Kidney glomerular epithelial cell (primary cell): ENCODE measurements at places on chromosomes 12 and 14.

DNA sequence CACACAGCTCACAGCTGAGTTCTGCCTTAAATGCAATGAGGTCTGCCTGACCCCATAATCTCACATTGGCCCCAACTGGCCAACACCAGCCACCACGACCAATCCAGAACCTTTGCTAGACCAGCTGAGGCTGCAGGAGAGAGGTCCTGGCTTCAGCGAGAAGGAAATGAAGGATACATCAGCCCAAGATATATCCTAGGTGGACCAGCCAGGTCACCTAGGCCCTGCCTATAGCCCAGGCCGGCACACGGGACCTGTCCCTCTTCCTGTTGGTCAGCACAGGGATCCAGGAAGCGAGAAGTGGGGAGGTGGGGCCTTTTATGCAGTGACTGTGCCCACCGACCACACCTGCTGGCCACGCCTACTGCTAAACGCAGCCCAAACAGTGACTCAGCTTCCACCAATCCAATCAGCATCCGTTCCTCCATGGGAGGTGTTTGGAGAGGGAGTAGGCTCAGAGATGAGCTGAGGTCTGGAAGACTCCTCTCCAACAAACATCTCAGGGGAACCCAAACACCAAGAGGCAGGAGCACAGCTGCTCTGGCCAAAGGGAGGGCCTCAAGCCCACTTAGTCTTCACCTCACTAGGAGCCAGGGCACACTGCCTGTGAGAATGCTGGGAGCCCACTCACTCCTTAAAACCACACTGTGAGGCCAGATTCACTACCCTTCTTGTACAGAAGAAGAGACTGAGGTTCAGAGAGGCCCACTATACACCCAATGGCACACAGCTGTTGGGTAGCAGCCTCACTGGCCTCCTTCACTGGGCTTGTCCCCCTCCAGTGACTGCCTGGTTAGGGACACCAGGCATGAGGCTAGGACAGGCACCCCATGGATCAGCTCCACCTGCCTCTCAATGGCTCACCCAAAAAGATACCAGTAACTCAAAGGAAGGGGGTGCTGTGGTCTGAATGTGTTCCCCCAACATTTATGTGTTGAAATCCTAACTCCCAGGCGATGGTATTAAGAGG is 51.3 kb upstream of the PPP2R5C start:
- DNase-seq, result no peak

DNA sequence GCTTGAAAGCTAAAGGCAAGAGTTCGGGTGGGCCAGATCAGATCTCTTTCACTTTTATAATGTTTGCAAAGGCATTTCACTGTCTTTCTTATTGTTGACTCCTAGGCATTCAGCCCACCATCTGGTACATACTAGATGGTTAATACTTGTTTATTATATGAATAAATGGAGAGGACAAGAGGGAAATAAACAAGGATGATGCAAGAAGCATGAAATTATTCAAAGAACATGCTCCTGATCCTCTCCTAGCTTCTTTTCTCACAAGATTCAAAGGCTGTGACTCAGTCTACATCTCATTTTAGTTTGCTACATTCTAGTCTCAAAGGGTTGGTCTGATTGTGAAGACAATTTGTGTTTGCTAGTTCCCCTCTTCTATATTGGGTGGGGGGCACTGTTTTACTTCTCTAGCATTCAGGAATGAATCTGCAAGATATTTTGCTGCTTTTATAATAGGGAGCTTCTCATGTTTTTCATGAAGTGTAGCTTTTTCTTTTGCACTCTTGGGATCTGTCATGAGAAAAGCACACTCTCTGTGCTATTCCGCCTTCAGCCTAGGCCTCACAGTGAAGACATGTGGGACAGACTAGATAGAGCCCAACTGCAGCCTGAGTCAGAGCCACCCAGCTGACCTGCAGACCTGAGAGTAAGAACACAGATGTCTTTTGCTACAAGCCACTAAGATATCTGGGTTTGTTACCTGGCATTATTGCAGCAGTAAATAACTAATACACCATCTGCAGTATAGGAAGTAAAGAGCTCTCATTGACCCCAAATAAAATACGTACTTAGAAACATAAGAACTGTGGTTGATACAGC is 65.7 kb downstream of the PTHLH start:
- no peak for DNase-seq

DNA sequence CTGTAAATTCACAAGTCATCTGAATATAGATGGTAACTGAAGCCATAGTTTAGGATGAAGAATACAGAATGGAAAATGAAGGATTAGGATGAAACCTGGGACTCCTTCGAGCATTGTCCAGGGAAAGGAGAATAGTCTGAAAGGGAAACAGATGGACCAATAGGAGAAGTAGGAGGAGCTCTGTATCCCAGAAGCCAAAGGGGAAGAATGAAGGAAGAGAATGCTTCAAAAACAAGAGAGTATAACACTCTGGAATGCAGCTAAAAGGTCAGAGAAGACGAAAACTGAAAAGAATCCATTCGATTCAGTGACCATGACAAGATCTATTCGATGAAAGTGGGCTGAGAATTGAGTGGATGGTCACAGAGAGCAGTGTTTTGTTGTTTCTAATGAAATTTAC is 1.0 kb downstream of the GMFB start:
- peak; percentile 55 for DNase-seq

DNA sequence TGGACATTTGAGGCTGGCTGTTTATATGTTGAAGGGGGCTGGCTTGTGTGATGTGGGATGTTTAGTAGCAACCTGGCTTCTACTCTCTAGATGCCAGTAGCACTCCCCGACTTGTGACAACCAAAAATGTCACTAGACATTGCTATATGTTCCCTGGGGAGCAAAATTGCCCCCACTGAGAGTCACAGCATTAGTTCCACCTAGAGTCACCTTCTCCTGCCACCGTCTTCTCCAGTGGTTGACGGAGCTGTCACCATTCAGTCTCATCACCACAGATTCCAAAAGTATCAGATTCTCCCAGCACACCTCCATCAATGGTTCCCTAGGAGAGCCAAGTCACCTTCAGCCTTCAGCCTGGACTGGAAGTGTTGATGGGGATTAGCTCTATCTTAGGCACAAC is 7.8 kb upstream of the KRT76 start:
- DNase-seq, result no peak

- DNase-seq, result no peak
These were observed 765 bp downstream of the TMEM120B start for GRCh38 chr12:121713257-121713777.

GRCh38 chr14:50285861-50286260 is 26.2 kb downstream of the L2HGDH start:
- DNase-seq, result no peak

GRCh38 chr12:41919048-41919447 is 225.6 kb downstream of the GXYLT1 start:
- DNase-seq, result no peak
